AG04450 (cell line): ENCODE measurements at places on chromosomes 4 and X.
A peak's percentile ranks its signal among the peaks of the same experiment; 100 is the strongest.

- no peak for DNase-seq
Observed at GRCh38 chrX:36344301-36344700, 424.8 kb downstream of the CFAP47 start.

DNA sequence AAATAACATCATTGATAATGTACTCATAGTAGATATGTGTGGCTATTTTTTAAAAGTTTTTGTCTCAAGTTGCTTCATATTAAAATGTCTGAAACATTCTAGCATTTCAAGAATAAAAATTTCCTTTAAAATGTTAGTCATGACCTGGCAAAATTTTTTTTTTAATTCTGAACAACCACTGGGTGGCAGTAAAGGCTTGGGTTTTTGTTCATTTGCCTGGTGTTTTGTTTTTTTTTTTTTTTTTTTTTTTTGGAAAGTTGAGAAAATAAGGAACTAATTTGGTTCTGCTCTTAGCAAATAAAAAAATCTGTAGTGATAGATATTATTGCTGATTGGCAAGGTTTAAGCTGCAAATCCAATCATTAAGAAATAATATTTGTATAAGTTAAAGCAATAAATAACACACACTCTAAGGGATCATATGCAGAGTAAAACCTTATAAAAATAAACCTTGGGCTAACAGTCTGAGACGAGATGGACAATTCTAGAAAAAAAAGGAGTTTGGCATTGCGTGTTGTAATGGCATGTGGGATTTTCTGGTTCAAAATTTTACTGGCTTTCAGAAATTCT is 81.4 kb downstream of the CEP44 start:
- DNase-seq, result peak; percentile 6

DNA sequence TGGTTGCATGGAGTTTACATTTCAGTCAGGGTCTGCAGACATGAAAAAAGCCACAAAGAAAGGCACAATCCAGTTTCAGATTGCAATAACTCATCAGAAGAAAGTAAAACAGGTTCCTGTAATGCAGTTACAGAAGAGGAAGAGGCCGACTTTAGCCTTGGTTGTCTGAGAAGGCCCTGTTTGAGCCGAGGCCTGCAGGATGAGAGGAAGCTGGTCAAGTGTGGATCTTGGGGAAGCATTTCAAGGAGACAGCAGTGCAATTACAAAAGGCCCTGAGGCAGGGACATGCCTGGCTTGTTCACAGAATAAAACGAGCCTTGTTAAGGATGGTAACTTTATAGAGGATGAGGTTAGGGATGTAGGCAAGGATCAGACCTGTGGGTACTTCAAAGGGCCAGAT is 62.4 kb downstream of the AFF2 start:
- no peak for DNase-seq

DNA sequence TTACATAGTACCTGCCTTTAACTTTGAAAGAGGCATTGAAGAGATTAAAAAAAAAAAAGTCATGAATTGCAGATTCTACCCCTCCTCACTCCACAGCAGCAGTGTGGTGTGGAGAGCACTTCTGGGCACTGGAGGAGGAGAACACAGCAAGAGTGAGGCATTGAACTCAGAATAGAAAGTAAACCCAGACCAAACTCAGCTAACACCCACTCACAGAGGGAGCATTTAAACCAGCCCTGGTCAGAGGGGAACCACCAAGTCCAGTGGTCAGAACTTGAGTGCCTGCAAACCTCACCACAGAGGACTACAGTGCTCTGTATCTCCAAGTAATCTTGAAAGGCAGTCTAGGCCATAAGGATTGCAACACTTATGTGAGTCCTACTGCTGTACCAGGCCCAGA is 15.6 kb upstream of the UGT2A1 start:
- DNase-seq, result no peak

GRCh38 chr4:17981063-17981462 is 40.5 kb downstream of the LCORL start:
- no peak for DNase-seq

DNA sequence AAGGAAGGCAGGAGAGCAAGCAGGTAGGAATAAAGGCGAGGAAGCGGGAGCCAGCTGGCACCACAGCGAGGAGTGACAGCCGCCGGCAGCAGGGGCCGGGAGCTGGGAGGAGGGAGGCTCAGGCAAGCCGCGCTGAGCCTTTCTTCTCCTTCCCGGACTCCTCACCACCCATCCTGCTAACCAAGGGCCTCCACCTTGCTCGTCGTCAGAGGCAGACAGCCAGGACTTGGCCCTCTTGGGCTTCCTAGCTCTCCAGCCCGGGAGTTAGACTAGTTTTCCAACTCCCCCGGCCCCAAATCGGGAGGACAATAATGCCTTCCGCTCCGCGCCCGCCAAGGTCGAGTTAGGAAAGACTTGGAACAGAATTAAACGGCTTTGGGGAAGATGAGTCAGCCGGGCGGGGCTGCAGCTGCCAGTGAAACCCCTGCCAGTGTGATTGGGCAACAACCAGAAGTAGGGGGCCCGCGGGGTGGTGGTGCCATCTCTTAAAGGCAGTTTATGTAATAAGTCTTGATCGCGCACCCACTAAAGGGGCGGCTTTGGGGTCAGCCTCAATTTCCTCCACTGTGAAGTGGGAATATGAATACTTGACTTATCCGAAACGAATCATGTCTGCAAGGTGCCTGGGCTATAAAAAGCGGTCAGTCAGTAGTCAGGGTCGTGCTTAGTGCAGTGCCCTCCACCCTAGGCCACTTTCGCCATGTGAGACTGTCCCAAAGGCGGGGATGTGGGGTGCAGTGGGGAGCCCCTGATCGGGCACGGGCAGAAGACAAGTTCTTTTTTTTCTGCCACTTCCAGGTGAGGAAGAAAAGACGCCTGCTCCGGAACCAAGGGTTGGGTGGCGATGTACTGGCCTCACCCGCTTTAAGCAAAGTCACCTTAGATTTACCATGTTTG is 6.7 kb upstream of the HSD17B10 start:
- DNase-seq, result no peak

GRCh38 chr4:174437324-174437723 is 85.0 kb downstream of the HPGD start:
- peak; percentile 42 for DNase-seq

GRCh38 chr4:40484346-40485090 is 145.1 kb downstream of the RBM47 start:
- no peak for DNase-seq

DNA sequence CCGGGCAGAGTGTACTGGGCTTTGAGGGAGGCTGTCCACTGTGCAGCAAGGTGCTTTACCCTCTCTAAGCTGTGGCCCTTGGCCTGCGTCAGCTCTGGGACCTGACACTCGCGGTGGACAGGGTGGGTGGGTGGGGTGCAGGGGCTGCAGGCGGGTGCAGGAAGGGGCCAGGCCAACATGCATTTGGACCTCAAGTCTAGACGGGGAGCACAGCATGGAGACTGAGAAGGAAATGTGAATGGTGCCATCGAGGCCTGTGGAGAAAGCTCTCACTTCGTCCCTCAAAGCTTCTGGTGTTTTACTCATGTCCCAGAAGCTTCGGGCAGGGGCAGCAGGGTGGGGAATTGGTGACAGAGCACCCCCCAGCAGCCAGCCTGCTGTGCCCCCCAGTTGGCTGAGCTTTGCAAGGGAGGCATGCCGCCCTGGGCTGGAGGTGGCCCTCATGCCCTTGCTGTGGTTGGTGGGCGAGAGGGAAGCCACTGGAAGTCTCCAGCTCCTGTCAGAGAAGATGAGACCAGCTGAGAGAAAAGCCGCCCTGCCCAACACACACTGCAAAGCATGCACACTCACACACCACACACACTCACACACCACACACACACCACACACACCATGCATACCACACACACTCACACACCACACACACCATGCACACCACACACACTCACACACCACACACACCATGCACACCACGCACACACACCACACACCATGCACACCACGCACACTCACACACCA is 12.3 kb downstream of the PNMA6E start:
- DNase-seq, result no peak

DNA sequence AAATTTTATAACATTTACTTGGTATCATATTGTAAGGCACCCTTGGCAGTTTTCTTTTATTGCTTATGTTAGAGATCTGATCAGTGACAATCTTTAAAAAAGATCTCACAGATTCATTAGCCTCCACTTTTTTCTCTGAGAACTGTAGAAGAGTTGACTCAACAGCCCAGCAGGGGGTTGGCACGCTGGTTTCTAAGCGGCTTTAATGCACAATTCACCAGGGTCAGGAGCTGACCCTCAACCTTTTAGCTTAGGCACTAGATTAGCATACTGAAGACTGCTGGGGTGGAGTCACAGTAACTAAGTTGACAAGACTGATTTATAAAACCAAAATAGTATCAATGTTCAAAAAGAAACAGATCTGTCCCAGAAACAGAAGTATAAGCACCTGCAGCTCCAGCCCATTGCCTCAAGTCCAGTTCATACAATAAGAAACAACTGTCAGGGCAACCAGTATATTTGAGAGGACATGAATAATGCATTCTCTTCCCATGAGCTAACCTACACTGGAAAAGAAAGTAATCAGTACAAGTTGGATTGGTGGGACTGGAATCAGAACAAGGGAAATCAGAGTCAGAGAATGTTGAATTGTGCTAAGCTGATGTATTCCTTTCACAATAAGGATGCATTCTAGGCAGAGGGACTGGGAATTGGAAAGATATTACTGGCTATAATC is 77.6 kb downstream of the PDE5A start:
- no peak for DNase-seq

DNA sequence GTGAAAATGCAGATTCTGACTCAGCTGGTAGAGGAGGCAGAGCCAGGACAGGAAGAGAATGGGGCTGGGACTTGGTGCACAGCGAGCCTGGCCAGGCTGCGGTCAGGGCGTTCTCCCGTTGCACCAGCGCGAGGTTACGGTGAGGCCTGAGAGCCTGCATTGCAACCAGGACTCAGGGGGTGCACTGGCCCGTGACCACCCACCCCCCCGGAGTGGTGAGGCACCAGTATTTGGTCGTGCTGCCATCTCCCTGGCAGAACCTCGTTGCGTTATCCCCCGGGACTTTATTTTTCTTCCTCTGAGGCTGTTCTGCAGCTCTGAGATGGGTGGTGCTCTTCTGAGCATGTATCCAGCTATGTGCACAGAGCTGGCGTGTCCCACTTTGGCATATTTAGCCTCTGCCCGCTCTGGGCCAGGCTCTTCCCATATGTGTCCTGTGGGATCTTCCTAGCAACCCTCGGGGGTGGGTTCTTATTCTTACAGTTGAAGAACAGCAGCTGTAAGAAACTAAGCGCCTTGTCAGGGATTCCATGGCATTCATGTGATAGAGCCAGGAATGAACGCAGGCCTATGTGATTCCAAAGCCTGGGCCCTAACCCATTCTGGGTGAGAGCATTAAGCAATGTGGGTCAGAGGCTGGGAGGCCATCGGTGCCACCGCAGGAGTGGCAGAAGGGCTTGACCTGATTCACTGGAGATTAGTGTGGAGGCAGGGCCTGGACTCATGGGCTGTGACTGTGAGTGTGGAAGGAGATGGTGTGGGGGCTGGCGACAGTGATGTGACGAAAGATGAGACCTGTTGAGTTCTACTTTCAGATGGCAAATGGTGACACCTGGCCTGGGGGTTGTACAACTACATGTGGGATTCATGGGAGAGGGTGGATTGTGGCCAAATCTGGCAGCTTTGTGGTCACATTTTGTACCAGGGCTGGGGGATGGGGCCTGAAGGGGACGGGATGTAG is 3.1 kb downstream of the TADA2B start:
- no peak for DNase-seq

DNA sequence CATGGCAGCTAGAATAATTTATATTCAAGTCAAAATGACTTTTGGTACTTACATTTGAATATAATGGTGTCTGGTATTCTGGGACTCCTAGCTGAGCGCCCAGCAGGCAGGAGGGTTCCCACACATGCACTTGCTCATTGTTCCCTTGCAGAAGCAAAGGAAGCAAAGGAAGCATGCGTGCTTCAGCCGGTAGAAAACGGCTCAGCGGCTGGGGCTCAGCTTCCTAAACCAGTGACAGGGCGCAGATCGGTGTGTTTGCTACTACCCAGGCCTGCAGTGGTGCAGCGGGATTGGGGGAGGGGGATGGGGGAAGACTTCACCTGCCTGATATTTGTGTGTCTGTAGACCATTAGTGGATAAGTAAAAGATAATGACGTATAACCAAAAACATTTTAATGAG is 978.3 kb upstream of the TENM3 start:
- DNase-seq, result no peak

- DNase-seq, result no peak
Observed at GRCh38 chr4:188911707-188912106, 772.5 kb downstream of the TRIML1 start.

GRCh38 chr4:6460876-6461275 is 11.5 kb downstream of the PPP2R2C start:
- no peak for DNase-seq

DNA sequence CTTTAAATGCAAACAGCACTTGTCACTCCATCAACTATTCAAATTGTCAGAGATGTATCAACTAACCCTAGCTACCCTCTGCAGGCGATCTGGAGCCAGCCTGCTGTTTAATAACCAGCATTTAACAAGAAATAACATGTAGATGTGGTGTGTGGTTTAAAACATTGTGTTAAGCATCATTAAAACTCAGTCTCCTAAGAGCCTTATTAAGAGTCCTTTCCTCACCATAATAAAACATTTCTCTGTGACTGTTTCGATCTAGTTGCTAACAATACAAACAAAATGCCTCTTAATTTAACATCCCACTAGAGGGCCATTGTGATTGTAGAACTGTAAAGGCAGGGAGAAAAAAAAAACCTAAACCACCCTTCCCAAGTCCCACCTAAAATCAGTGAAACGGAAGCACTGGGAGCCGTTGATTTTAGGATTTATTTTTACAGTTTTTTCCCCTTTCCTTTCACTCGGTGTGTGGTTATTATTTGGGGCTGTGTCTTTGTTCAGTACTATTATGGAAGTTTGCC is 708.6 kb downstream of the C4orf33 start:
- DNase-seq, result no peak

DNA sequence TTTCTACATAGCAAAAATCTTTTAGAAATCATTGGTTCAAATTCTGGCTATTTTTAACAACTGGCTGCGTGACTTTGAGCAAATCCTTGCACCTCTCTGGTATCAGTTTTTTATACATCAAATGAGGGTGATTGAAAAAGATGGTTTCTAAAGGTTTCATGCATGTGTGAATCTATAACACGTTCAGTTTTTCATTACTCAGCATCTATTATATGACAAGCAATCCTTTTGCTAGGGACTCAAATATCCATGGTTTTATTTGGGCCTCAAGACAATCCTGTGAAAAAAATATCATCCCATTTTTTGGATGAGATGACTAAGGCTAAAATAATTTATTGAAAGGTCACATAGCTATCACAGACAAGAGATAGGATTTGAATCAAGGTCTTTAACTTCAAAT is 884 bp downstream of the HEPH start:
- DNase-seq, result no peak

GRCh38 chr4:21134994-21135393 is 434.7 kb downstream of the PACRGL start:
- no peak for DNase-seq

- DNase-seq, result no peak
Observed at GRCh38 chr4:2413821-2414610, 4.4 kb downstream of the ZFYVE28 start.
